ENCODE measurements at places on chromosomes 13 and 19.

DNA sequence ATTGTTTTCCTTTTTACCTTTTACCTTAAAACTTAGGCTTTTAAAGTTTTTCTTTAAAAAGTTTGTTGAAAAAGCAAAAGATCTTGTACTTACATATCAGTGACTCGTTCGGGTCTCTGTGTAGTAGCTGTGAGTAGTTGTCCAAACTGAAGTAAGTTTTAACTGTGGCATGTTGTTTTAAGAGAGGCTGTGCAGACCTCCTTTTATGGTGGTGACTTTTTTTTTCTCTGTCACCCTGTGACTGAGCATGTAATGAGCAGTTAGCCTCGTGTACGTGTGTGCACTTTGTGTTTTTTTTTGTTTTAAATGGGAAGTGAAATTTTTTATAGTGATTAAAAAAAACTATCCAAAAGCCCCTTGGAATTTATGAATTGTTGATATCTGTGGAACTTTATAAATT is at the start of gene GPR183:
TSS of gene GPR183 (minus strand) at position 153 of the 400 bp plus-strand sequence. CDS start 11,254 bp downstream, outside the sequence.
- no peak for DNase-seq

- DNase-seq: no peak
These were observed 92.8 kb upstream of the FARP1 start for GRCh38 chr13:98050041-98050466.

DNA sequence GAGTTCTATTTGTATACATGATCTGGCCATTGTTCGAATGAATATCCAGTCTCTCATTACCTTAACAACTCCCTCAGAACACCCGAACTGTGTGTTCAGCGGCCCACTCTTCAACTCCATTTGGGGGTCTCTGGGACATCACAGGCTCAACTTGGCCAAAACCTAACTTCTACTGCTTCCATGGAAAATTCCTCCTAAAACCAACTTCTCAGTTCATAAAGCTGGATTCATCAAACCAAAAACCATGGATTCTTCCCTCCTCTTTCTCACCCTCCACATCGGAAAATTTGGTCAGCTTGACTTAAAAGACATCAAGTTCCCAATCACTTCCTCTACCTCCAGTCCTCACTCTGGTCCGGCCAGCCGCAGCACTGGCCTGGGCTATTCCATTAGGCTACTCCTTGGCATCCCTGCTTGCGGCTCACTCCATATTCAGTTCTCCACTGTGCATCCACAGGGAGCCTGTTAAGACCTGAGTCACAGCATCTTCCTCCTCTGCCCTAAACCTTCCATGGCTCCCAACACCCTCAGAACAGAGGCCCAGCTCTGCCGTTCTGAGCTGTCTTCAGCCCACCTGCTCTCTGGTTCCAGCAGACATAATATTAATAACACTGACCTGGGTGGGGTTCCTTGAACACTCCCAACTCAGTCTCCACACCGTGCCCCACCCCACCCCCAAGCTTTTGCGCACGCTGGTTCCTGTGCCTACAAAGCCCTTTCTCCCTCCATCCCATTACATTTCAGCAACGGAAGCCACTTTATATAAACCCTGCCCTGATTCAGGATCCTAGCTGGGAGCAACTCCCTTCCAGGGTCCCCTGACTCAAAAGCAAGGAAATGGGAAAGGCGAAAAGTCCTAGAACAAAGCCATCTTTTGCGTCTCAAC is 1.1 kb downstream of the ZNF792 start:
- DNase-seq: peak; percentile 29

DNA sequence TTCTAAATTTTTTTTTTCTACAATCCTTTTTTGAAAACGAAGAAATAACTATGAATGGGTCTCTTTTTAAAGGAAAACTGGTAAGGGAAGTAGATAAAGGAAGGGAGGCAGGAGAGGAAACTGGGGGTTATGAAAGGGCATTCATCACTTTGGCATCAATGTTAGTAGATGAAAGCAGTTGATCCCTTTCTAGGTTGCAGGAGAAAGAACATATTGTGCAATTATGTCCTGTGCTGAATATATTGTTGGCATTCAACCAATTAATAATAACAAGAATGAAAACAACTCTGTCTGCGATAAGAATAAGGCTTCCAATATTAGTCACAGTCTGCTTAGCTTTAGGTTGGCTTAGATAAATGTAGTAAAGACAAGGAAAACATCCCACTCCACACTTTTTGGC is 796.8 kb upstream of the KLHL1 start:
- no peak for DNase-seq

- no peak for DNase-seq
These were observed 1013.4 kb downstream of the PCDH9 start for GRCh38 chr13:66216728-66217127.

DNA sequence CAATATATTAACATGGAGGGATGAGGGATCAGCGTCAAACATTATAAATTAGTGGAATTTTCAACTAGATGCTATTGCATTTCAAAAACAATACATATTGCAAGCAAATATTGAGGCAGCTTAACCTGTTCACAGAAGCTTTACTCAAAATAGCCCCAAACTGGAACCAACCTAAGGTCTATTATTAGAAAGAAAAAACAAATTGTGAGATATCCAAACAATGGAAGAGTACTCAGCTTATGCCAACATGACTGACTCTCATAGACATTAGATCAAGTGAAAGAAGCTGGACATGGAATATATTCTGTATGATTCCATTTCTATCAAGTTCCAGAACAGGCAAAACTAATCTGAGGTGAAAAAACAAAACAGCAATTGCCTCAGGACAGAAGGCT is 27.6 kb upstream of the NEK3 start:
- no peak for DNase-seq

DNA sequence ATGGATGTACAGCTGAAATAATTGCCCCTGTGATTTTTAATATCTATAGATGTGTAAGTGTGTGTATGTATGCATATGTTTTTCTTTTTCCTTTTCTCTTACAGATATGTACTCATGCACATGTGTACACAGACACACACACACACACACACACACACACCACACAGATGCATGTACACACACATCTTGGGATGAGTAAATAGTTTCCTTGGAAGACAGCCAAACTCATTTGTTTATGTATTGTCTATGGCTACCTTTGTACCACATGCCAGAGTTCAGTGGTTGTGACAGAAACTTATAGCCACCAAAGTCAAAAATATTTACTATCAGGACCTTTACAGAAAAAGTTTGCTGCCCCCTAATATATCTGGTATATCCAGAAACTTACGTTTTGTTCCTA is 192.6 kb downstream of the MAB21L1 start:
- no peak for DNase-seq

DNA sequence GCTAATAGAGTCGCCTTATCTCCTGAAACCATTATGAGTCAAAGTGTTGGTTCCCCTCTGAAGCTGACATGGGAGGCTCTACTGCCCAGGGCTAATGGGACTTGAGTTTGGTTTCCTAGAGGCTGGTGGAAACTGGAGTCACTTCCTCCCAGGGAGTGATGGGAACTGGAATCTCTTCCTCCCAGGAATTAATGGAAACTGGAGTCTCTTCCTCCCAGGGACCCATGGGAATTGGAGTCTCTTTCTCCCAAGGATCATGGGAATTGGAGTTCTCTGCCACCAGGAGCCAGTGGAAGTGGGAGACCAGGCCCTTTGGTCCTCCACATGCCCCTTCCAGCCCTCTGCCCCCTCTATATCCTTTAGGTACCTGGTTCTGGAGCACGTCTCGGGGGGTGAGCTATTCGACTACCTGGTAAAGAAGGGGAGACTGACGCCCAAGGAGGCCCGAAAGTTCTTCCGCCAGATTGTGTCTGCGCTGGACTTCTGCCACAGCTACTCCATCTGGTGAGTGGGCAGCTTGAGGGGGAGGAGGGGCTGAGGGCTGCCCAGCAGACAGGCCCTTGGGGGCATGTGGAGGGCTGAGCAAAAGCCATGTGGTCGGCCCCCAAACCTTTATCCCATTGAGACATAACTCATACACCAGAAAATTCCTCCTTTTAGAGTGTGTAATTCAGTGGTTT is 5.5 kb downstream of the BRSK1 start:
- DNase-seq: no peak

- DNase-seq: no peak
These were observed 61.1 kb downstream of the MAP4K1 start for GRCh38 chr19:38556521-38557174.

DNA sequence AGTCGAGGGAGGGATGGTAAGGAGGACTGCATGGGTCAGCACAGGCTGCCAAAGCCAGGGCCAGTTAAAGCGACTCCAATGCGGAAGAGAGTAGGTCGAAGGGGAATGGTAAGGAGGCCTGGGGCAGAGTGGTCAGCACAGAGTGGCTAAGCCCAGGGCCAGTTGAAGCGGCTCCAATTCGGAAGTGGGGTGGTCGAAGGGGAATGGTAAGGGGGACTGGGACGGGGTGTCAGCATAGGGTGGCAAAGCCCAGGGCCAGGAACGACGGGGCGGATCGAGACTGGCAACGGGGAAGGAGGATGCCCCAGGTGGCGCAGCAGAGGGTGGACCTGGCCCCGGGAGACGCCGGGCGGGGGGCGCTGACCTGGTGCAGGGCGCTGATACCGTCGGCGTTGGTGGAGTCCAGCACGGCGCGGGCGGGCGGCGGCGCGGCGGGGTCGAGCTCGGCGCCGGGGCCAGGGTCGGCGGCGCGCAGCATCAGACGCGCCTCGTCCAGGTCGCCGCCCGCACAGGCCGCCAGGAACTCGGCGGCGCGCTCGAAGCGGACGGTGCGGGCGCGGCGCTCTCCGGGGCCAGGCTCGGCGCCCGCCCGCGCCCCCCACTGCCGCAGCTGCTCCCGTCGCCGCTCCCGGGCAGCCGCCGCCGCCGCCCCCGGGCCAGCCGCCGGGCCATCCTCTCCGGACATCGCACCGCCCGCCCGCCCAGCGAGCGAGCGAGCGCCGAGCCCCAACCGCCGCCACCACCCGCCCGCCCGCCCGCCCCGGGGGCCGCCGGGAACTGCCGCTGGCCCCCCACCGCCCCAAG is at the start of gene PPP1R12C:
TSS of gene PPP1R12C (minus strand) at position 779 of the 804 bp plus-strand sequence. CDS start at position 685, 94 bp downstream.
- DNase-seq: peak; percentile 45

- peak; percentile 39 for DNase-seq
These were observed 22.0 kb downstream of the MUC16 start for GRCh38 chr19:8988204-8988603.

DNA sequence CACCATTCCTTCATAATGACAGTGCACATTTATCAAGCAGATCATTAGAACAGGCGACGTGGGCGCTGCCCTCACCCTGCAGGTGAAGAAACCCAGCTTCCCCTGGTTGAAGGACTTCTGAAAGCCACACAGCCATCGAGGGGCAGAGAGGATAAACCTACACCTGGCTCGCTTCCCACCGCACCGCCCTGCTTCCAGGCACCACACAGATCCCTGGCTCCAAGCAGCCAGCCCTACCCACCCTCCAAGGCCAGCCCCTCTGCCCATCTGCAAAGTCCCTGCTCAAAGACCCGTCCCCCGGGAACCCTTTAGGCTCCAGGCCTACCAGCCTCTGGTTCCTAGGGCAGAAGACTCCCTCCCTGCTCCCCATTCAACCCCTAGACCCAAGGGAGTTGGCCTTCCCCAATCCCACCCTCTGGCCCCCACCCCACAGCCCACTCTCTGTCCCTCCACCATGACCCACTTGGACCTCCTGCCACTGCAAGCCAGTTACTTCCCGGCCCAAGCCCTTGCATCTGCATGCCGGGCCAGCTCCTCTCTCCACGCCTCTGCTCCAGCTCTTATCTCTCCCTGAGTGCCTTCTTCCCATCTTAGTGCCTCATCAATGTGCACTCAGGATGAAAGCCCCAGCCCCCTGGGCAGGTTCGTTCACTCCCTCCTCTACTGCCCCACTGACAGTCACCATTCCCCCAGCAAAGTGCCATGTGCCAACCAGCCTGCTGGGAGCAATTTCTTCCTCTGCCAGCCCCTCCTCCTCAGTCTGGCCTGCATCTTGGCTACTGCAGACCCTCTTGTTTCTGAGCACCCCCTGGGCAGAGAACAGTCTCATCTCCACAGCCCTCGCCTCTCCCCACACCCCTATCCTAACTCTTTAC is 28.0 kb downstream of the PEPD start:
- no peak for DNase-seq

DNA sequence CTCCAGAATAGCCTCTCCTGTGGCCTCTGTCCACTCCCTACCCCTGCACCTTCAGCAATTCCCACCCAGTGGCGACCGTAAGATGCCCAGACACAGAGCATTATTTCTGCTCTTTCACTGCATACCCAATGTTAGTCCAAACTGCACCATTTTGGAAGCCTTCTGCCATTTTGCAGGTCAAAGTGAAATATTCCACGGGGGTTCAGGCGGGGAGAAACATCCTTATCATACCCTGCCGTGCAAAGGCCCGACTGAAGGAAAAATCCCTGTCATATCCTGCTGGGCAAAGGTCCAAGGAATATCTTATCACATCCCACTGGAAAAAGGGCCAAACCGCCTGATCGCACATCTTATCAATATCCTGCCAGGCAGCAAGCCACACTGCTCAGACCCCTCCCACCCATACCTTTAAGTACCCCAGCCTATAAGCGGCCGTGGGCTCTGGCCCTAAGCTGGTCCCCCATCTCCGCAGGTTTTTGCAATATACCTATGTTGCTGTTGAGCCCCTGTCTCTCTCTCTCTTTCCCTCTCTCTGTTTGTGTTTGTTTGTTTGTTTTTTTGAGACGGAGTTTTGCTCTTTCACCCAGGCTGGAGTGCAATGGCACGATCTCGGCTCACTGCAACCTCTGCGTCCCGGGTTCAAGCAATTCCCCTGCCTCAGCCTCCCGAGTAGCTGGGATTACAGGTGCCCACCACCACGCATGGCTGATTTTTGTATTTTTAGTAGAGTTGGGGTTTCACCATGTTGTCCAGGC is 18.2 kb downstream of the CLEC11A start:
- DNase-seq: no peak

GRCh38 chr19:5352229-5352763 is 11.7 kb upstream of the PTPRS start:
- no peak for DNase-seq
